Activated CD4-positive, alpha-beta T cell treated with anti-CD3 and anti-CD28 coated beads, Interleukin-2, amount 10 ng/mL, durations not matched to agents 24 days and 14 days (primary cell): ENCODE measurements at places on chromosomes 3 and 15. TPM values are rescaled to one million over a fixed set of nuclear protein-coding genes. Genes with fewer than 3 reads are reported as not detected.

STRA6 gene
- total RNA-seq = not detected in 2 replicates

CPN2 gene
- not detected in 2 replicates for total RNA-seq

MAP6D1 gene
- total RNA-seq = 1.4 and 2.1 TPM in 2 replicates

GOLGA6D gene
- not detected in 2 replicates for total RNA-seq

TUSC7 gene
- not detected in 2 replicates for total RNA-seq

MME gene
- not detected in 2 replicates for total RNA-seq

ALDH1L1 gene
- total RNA-seq = not detected in 2 replicates

PODXL2 gene
- total RNA-seq = 9.2 and 9.8 TPM in 2 replicates

PTPN23 gene
- 34.1 and 34.6 TPM in 2 replicates for total RNA-seq

DTWD1 gene
- 24.9 and 25.8 TPM in 2 replicates for total RNA-seq

ZBBX gene
- not detected in 2 replicates for total RNA-seq

RBP2 gene
- total RNA-seq = not detected in 2 replicates

ACSBG1 gene
- total RNA-seq = not detected in 2 replicates

SCG5 gene
- total RNA-seq = 1.5 and 2.2 TPM in 2 replicates

IL20RB gene
- 1.5 and 1.8 TPM in 2 replicates for total RNA-seq

GATM gene
- 0.65 and 1.0 TPM in 2 replicates for total RNA-seq

SEMA3G gene
- total RNA-seq = 0.05 and 0.21 TPM in 2 replicates

EXD1 gene
- total RNA-seq = not detected in 2 replicates

GHSR gene
- total RNA-seq = not detected in 2 replicates

CIP2A gene
- 48.3 and 58.3 TPM in 2 replicates for total RNA-seq

CTXN2 gene
- total RNA-seq = 0.07 TPM in 1 of 2 replicates, not detected in the other

SNURF gene
- 10.3 and 10.5 TPM in 2 replicates for total RNA-seq

NAALADL2 gene
- not detected in 2 replicates for total RNA-seq

NDUFB5 gene
- 91.8 and 98.6 TPM in 2 replicates for total RNA-seq

CDC25A gene
- total RNA-seq = 57.0 and 60.2 TPM in 2 replicates

TMEM266 gene
- not detected in 2 replicates for total RNA-seq

SPATA12 gene
- total RNA-seq = not detected in 2 replicates
